Left lobe of liver (tissue), 2 donors: ENCODE measurements at places on chromosomes 4 and X. TPM values are rescaled to one million over a fixed set of nuclear protein-coding genes. Genes with fewer than 3 reads are reported as not detected.
A peak's percentile ranks its signal among the peaks of the same experiment; 100 is the strongest.

Gene FDCSP
- not detected for total RNA-seq

Gene PTCHD1
- 0.03 TPM for total RNA-seq

Gene WNK3
- 13.7 TPM for total RNA-seq

Gene NOCT
- 5.1 TPM for total RNA-seq

Gene ACSL1
- 818 TPM for total RNA-seq

Gene PDE5A
- 0.53 TPM for total RNA-seq

DNA sequence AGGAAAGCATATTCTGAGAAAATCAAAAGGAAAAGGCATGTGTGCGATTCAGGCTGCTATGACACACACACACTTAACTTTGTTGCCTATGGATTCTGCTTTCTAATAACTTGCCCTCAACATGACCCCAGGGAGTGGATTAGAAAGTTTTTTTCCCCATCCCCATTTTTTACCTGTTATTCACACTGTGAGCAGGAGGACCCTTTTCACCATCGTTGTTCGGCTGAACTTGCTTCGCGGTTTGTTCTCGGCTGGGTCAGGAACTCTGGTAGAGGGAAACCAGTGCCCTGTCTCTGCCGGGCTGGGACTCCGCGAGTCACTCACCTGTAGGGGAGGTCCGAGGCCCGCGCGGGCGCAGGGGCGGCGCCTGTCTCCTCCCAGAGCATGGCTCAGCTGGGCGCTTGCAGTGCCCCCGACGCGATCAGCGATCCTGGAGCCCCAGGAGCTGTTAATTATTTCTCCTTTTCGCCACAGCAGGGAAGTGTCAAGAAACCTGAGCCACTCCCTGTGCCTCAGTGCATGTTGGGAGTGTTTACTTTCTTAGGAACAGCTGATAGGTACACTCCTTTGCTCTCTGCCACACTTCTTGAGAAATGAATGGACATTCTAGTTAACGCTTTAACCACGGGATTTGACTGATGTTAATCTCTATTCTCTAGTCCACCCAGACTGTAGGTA is at the start of gene RASSF6:
TSS of gene RASSF6 (minus strand) at position 322 of the 678 bp plus-strand sequence. CDS start 8,641 bp downstream, outside the sequence.
- peak; percentile 59 for DNase-seq

- no peak for DNase-seq
These were observed 22.4 kb downstream of the MAGEA9 start for GRCh38 chrX:149804102-149804501.

DNA sequence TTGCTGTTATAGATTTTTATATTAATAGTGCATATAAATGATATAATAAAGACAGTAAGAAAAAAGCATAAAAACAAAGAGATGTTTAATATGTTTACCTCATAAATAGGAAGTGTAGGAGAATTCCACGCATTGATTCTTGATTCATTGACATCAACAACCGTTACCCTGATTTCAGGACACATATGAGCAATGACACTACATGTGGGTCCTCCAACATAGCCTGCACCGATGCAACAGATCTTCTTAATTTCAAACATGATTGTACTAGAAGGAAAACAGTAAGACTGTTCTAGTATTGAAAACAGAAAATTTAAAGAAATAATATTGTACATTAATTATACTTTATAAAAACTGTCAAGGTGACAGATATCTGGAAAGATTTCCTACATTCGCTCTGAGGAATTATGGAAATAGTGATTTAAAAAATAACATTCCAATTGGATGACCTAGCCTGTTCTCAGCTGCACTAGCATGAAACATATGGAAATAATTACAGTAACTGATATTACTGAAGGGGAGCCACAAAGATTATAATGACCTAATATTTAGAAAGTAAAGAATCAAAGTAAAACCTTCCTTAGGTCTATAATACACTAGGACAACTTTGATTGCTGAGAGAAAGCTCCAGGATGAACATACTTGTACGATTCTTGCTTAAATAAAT is 5.9 kb downstream of the UGDH start:
- no peak for DNase-seq
